ENCODE measurements at places on chromosomes 1 and 21. TPM values are rescaled to one million over a fixed set of nuclear protein-coding genes. Genes with fewer than 3 reads are reported as not detected.

The PPFIA4 gene
- 97.5 TPM for polyA plus RNA-seq

The MRPL9 gene
- 107 TPM for polyA plus RNA-seq

The GRIK1 gene
- 0.20 TPM for polyA plus RNA-seq

The PRELP gene
- not detected for polyA plus RNA-seq

The NEK2 gene
- polyA plus RNA-seq, result 49.0 TPM

The SLC5A9 gene
- polyA plus RNA-seq, result 0.07 TPM

The NUDT4B gene
- polyA plus RNA-seq, result not detected

The SLC25A34 gene
- 1.8 TPM for polyA plus RNA-seq

The EPHA8 gene
- polyA plus RNA-seq, result 13.2 TPM

The CR1 gene
- not detected for polyA plus RNA-seq
